Activated CD4-positive, alpha-beta T cell treated with anti-CD3 and anti-CD28 coated beads, Interleukin-2, amount 10 ng/mL, durations not matched to agents 24 days and 14 days (primary cell): ENCODE measurements at places on chromosomes 3 and 15. TPM values are rescaled to one million over a fixed set of nuclear protein-coding genes. Genes with fewer than 3 reads are reported as not detected.
A peak's percentile ranks its signal among the peaks of the same experiment; 100 is the strongest.

The FBXO22 gene
- total RNA-seq: 51.7 and 51.9 TPM in 2 replicates

GRCh38 chr15:74415966-74416916 is 17.5 kb downstream of the SEMA7A start:
- H3K27ac ChIP-seq: peak overlapping the region; percentile 21
- no peak for DNase-seq
- peaks cover 36% of the 10 kb centered on the region for H3K4me1 ChIP-seq
- peak overlapping the region; percentile 2 for H3K4me3 ChIP-seq
- no peaks in the 10 kb centered on the region for H3K27me3 ChIP-seq

DNA sequence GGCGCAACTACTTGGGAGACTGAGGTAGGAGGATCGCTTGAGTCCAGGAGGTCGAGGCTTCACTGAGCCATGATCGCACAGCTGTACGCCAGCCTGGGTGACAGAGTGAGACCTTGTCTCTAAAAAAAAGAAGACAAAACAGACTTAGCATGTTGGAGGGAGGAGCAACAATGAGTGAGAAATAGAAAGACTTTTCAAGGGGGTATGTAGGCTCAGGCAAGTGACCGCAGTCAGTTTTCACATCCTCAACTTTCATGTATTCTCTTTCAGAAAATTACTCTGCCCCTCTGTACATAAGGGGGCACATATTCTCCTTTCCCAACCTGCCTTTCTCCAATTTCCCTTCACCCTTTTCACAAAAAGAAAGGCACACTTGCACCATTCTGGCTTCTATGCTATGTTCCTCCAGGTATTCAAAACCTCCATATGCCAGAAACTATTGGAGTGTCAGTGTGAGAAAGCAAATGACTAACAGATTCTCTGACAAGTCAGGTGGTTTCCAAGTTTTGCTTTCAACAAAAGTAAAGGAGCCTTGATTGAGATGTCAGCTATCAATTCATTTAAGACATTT is 7.6 kb downstream of the NSUN3 start:
- H3K36me3 ChIP-seq: peaks cover 50% of the 10 kb centered on the region
- no peaks in the 10 kb centered on the region for H3K27me3 ChIP-seq
- no peak overlapping the region for H3K4me3 ChIP-seq
- peaks cover 53% of the 10 kb centered on the region for H3K4me1 ChIP-seq

- no peak overlapping the region for H3K4me3 ChIP-seq
- H3K4me1 ChIP-seq: no peaks in the 10 kb centered on the region
- no peak overlapping the region for H3K27ac ChIP-seq
- peaks cover 2% of the 10 kb centered on the region for H3K27me3 ChIP-seq
- peaks cover 8% of the 10 kb centered on the region for H3K36me3 ChIP-seq
- DNase-seq: no peak
These were observed 10.8 kb downstream of the ASB14 start for GRCh38 chr3:57281715-57282114.

- peaks cover 85% of the 10 kb centered on the region for H3K4me1 ChIP-seq
- DNase-seq: no peak
- peaks cover 57% of the 10 kb centered on the region for H3K36me3 ChIP-seq
These were observed 8.6 kb downstream of the MAPKAPK3 start for GRCh38 chr3:50625231-50626182.

DNA sequence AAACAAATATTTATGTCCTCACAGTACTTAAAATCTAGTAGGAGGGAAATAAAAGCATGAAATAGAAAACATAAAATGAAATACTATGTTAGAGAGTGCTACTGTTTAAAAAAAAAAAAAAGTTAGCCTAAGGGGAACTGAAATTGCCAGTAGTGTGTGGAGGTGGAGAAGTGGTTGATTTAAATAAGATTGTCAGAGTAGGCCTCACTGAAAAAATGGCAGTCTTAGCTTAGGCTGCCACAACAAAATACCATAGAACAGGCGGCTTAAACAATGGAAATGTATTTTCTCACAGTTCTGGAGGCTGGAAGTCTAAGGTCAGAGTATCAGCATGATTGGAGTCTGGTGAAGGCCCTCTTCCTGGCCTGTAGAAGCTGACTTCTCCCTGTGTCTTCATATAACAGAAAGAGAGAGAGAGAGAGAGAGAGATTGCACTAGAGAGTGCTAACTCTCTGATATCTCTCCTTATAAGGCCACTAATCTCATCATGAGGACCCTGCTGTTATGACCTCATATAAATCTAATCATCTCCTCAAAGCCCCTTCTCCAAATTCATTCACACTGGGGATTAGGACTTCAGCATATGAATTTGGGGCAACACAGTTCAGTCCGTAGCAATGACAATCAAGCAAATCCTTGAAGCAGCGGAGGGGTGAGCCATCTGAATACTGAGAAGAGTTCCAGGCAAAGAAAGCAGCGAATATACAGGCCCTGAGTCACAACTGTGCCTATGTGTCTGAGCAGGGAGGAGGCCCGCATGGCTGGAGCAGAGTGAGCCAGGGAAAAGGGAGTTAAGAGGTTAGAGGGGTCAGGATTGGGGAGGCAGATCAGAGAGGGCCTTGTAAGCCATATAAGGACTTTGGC is 23.6 kb upstream of the LRRC34 start:
- no peak for DNase-seq
- H3K4me3 ChIP-seq: no peak overlapping the region
- H3K36me3 ChIP-seq: no peaks in the 10 kb centered on the region
- no peak overlapping the region for H3K27ac ChIP-seq
